Amniotic epithelial cell (primary cell): ENCODE measurements at places on chromosomes 6 and 20.

DNA sequence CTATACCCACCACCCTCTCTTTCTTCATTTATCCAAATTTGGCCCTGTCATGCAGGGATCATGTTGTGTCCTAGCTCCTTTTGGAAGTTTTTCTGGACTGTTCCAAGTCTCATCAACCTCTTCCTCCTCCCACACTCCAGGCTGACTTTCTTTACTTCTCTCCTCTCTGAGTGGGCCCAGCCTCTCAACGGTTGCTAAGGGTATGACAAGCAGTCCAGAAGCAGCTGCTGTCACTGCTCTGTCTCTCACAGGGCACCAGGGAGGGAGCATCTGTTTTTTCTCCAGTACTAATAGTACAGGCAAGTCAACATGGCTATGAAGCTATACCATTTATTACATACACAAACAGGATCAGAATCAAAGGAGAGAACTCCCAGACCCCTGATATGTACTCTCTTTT lies 8.2 kb downstream of the NT5DC1 start:
- no peak for DNase-seq

DNA sequence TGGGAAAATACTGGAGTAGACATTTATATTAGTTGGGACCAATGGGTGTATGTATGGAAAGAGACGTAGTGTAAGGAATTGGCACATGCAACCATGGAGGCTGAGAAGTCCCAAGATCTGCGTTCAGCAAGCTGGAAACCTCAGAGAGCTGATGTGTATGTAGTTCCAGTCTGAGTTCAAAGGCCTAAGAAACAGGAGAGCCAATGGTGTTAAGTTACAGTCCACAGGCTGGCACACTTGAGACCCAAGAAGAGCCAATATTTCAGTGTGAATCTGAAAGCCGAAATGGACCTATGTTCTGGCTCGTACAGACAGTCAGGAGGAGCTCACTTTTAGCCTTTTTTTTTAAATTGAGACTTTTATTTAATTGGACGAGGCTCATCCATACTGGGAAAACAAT lies 244.2 kb downstream of the CDKAL1 start:
- no peak for DNase-seq

- peak; percentile 14 for DNase-seq
These were observed 140.8 kb downstream of the SLC16A10 start for GRCh38 chr6:111228094-111228493.

DNA sequence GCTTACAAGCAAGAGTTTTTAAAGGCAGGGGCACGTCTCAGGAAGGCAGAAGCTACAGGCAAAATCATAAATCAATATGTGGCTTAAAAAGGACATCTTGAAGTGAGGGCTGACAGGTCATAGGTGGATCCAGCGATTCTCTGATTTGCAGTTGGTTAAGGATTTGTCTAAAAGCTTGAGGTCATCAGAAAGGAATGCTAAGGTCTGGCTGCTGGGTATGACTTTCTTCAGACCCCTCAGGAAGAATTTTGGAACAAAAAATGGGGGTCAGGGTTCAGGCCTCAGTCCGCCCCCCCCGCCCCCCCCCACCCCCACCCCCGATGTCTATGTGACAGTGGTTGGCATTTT lies 261.9 kb downstream of the CDH4 start:
- DNase-seq = no peak

DNA sequence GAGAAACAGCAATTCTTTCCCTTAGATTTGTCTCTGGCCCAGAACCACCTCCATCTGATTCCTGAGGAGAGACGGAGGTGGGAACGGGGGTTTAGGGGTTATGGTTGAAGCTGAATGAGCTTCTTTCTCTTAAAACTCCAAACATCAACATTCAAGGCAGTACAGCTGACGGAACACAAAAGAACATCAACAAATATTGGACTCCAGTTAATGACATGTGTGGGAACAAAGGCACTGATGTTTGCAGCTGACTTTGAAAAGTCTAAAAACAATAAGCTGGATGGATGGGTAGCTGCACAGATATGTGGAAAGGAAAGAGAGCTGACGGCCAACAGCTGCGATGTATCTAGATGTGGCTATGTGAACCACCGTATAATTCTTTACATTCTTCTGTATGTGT lies 256.5 kb downstream of the SOD2 start:
- no peak for DNase-seq

- no peak for DNase-seq
These were observed 489.8 kb upstream of the SOX4 start for GRCh38 chr6:21103626-21104224.

GRCh38 chr6:113870917-113871316 lies 13.8 kb downstream of the MARCKS start:
- no peak for DNase-seq
